ENCODE measurements at places on chromosomes 5 and 9.

- no peak for DNase-seq
Observed at GRCh38 chr5:90161414-90161813, 248.1 kb downstream of the CETN3 start.

DNA sequence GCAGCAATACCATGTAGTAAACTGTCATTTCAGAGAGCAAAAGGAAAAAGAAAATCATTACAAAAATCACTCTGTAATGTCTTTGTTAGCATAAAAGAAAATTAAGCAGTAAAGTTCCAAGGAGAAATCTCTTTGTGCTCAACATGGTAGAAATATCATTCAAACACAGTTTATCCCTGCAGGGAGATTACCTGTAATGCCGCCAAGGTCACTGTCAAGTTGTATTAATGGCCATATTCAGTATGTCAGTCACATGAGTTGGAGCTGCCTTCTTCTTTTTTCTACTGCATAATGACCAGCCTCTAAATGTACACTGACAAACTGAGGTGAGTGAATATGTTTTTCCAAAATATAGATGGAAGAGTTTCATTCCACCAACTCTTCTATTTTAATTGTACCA, 36.5 kb downstream of the MEF2C start:
- DNase-seq: no peak

- DNase-seq: no peak
Observed at GRCh38 chr5:176416965-176417364, 626 bp upstream of the CLTB start.

DNA sequence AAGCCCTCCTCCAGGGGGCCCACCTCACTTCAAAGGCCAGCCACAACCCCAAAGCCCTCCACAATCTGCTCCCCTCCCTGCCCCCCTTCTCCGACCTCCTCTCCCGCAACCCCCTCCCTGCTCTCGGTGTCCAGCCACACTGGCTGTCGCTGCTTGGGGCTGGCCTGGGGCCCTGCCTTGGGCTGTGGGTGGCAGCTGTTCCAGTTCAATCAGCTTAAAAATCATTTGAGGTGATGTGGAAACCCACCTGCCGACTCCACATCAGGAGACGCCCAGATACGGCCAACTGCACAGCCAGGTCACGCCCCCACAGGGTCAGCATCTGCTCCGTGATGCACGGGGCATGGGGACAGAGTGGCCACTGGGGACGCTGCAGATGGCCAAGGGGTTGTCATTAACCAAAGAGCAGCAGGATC, 107.0 kb upstream of the MVB12B start:
- no peak for DNase-seq

Data from left forelimb (tissue), 1 donor.